Activated T-helper 1 cell treated with anti-CD3 and anti-CD28 coated beads, Interleukin-12 subunit alpha, Interleukin-12 subunit beta, Interleukin-2, Interleukin-4 antibody, amounts not matched to agents 30 ng/mL and 10 ng/mL and 1 ng/mL, durations not matched to agents 14 hours and 24 hours and 36 hours (primary cell): ENCODE measurements at places on chromosomes 12 and 14.
A peak's percentile ranks its signal among the peaks of the same experiment; 100 is the strongest.

- H3K27ac ChIP-seq: no peak overlapping the region
- no peaks in the 10 kb centered on the region for H3K4me1 ChIP-seq
- H3K36me3 ChIP-seq: no peaks in the 10 kb centered on the region
- DNase-seq: no peak
- H3K4me3 ChIP-seq: no peak overlapping the region
- no peaks in the 10 kb centered on the region for H3K27me3 ChIP-seq
Observed at GRCh38 chr12:126424696-126425095, 1359.5 kb downstream of the AACS start.

DNA sequence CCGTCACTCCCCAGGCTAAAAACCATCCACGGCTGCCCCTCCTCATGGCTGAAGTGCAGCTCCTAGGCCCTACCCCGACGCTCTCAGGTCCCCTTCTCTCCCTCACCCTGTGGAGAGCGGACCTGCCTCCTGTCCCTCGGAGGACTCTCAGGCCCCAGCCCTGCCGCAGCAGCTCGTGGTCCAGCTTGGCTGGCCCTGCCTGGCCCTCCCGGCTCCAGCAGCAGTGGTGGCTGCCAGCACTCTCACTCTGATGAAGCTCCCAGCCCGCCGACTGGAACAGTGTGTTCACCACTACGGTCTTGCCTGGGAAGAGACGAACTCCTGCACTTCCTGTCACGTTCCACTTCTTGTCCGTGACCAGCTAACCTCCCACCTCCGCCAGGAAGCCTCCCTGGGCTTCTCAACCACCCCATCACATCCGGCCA, 11.1 kb downstream of the BAG5 start:
- H3K27me3 ChIP-seq: no peaks in the 10 kb centered on the region
- DNase-seq: no peak
- H3K4me3 ChIP-seq: no peak overlapping the region
- H3K27ac ChIP-seq: no peak overlapping the region
- peaks cover 4% of the 10 kb centered on the region for H3K36me3 ChIP-seq

DNA sequence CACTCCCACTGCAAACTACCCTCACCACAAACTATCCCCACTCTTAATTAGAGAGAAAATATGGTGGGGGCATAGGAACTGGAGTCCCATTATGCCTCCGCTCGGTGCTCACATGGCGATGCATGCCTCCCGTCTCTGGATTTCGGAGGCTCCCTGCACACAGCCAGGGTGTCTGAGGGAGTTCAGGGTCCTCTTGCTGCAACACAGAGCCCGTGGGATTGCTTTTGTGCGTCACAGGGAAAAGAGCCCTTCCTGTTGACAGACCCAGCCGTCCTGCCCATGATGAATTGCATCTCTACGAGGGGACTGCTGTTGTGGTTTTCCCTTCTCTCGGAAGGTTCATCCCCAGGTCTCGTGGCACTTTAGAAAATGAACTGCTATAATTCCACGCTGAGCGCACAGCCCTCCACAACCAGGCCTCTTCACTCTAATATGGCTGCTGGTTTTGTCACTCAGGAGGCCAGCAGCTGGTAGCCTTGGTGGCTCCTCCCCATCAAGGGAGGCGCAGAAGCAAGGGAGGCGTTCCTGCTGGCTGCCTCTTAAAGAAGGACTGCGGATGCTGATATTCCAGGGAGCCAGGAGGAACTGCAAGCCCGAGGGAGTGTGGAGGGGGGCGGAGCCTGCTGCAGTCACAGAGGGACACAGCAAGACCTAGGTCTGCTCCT, 158.0 kb downstream of the KCNA5 start:
- H3K27me3 ChIP-seq: peaks cover 6% of the 10 kb centered on the region
- H3K36me3 ChIP-seq: no peaks in the 10 kb centered on the region
- H3K4me1 ChIP-seq: no peaks in the 10 kb centered on the region
- H3K4me3 ChIP-seq: no peak overlapping the region
- H3K27ac ChIP-seq: no peak overlapping the region
- no peak for DNase-seq

- no peak for DNase-seq
- H3K27ac ChIP-seq: no peak overlapping the region
- H3K4me3 ChIP-seq: no peak overlapping the region
- H3K27me3 ChIP-seq: no peaks in the 10 kb centered on the region
- no peaks in the 10 kb centered on the region for H3K36me3 ChIP-seq
Observed at GRCh38 chr14:39562175-39562574, 129.9 kb upstream of the FBXO33 start.

- H3K4me3 ChIP-seq: no peak overlapping the region
- H3K36me3 ChIP-seq: no peaks in the 10 kb centered on the region
Observed at GRCh38 chr14:33254861-33255395, 316.2 kb downstream of the NPAS3 start.

- no peak overlapping the region for H3K27ac ChIP-seq
- no peaks in the 10 kb centered on the region for H3K27me3 ChIP-seq
Observed at GRCh38 chr14:54891471-54892245, 11.0 kb downstream of the GCH1 start.

DNA sequence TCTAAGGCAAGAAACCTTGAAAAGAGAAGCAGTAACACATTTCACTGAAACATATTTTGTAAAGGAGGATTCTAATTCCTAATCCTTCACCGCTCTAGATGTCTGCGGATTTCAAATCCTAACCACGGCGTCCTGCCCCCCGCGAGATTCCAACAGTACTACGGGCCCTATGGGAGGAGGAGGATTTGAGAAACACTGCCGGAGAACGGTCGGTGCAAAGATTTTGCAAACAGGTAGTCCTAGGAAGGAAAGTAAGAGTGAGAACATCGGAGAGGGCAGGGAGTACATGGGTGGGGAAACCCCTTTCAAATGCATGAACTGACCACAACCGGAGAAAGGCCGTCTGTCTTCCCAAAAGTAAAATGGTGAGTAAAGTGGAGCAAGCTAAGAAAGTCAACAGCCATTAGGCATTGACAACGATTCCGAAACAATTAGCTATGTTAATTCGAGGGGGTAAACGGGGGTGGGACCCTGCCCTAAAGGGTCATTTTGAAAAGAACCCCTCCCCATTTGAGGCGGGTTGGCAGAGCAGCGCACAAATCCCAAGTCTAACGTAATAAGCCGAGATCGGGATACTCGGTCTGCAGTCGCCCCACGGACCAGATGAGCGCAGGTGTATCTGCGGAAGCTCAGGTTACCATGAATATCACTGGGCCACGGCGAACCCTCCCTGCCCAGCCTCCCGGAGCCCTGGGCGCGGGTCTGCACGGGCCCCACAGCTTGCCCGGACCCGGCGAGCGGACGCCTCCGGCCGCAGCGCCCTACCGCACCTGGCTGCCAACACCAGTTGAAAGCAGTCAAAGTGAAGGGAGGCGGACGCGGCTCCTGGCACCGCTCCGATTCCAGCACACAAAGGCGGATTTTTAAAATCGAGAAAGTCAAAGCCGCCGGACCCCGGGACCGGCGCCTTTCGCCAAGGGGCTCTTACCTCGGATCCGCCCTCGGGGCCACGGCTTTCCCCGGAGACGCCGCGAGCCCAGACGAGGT, 662 bp downstream of the EPS8 start:
- no peak for DNase-seq
- H3K36me3 ChIP-seq: peaks cover 2% of the 10 kb centered on the region
- peak overlapping the region; percentile 91 for H3K4me3 ChIP-seq
- peaks cover 74% of the 10 kb centered on the region for H3K27me3 ChIP-seq
- H3K27ac ChIP-seq: peak overlapping the region; percentile 26

- H3K27ac ChIP-seq: no peak overlapping the region
- H3K27me3 ChIP-seq: no peaks in the 10 kb centered on the region
- no peak for DNase-seq
- peaks cover 58% of the 10 kb centered on the region for H3K36me3 ChIP-seq
Observed at GRCh38 chr14:22602862-22603261, 4.8 kb downstream of the ABHD4 start.

DNA sequence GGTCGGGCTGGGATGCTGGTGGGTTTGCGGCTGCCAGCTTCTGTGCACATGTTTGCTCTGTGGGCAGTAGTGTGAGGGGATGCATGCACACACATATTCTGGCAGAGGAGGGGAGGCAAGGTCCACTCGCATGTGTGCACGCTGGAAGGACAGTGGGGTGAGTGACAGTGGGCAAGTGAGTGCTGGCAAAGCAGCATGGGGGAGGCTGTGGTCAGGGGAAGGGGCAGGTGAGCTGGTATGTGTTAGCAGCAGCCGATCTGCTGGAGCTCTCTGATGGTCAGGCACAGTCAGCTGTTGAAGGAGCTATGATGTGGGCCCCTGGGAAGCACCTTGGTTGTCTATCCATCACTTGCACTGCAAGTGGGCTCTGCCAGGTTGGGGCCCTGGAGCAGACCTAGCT, 170.3 kb downstream of the NTS start:
- H3K27ac ChIP-seq: no peak overlapping the region
- no peak overlapping the region for H3K4me3 ChIP-seq
- no peak for DNase-seq
- H3K36me3 ChIP-seq: no peaks in the 10 kb centered on the region
- no peaks in the 10 kb centered on the region for H3K4me1 ChIP-seq
